ENCODE measurements at places on chromosomes 7 and 10.

DNA sequence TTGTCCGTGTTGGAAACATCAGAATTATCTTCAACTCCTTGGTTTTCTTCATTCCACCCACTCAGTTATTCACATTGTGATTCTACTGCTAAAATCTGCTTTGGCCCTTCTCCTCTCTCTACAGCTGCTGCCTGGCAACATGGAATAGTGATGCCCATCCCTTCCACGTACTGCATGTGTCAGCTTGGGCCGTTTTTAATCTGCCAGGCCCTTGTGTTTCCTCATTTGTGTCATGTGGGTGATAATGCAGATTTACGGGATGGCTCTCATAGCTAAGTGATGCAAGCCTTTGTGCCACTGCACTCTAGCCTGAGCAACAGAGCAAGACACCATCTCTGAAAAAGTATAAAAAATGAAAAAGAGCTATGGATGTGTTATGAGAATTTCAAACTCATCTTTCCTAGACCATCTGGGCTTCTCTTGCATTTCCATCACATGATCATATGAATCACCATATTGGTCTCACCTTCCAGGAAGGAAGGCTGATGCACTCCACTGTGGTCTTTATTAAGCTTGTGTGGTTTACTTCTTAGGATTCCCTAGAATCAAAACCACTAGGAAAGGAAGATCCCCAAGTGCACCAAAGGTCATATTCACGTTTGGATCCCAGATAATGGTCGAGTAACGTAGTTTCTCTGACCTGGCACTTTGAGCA, 20.6 kb upstream of the CELF2 start:
- peak; percentile 25 for DNase-seq

GRCh38 chr7:101634196-101634717, 5.2 kb upstream of the MYL10 start:
- no peak for DNase-seq

DNA sequence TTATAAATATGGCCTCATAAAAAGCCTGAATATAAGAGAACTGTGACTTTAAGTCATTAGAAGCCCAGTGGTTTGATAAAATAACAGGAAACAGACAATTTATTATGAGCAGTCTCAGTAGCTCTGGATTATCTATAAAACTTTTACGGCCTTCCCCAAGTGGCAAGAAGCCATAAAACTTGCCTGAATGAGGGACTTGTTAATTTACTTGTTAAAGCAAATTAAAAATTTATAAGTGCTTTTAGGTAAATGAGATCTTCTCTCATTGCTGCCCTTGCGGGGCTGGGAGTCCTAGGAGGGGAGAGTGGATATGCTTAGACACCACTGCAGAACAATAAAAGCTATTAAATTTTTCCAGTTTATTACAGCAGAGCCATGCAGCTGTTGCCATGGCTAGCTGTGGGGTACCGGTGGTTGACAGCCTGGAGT, 499.9 kb downstream of the AUTS2 start:
- no peak for DNase-seq

GRCh38 chr7:114409750-114410149, 4.9 kb upstream of the FOXP2 start:
- DNase-seq, result no peak

GRCh38 chr10:8393531-8393930, 339.0 kb downstream of the GATA3 start:
- DNase-seq, result no peak

GRCh38 chr10:1183701-1184100, 127.5 kb downstream of the WDR37 start:
- DNase-seq, result no peak

GRCh38 chr7:128132426-128133069, 101.3 kb upstream of the LRRC4 start:
- no peak for DNase-seq

- peak; percentile 76 for DNase-seq
These were observed 43.2 kb downstream of the CCNY start for GRCh38 chr10:35379226-35380137.

DNA sequence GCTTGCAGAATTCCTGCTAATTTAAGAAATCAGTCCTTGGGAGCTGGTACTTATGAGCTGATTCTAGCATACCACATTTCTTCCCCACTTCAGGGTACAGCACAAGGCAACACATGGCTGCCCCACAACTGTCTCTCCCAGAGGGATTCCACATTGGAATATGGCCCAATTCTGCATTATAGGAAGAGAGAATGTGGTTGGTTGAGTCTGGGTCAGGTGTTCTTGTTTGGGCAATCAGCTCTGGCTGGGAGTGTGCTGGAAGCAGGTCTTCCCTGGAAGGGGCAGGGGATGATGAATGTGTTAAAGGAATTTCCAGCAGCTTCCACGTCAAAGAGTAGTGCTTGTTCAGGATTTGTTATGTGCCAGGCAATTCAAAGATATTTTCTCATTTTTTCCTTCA, 95.7 kb downstream of the BUB3 start:
- DNase-seq, result no peak

DNA sequence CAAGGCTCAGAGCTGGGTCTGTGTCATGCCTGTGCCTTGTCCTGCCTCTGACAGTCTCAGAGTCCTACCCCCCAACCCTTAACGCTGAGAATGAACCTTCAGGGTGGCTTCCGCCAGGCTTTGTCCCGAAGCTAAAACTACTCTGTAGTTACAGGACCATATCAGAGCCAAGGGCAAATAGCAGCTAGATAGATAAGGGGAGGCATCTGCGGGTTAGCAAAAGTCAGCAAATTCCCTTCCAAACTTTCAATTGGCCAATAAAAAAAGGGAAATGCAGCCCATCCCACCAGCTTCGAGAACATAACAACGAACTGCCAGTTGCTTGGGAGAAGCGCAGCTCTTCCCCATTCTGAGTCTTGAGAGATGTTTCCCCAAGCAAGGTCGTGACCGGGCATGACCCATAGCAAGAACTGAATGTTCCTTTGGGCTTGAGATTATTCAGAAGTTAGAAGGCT, 17.7 kb downstream of the CCL24 start:
- peak; percentile 64 for DNase-seq

DNA sequence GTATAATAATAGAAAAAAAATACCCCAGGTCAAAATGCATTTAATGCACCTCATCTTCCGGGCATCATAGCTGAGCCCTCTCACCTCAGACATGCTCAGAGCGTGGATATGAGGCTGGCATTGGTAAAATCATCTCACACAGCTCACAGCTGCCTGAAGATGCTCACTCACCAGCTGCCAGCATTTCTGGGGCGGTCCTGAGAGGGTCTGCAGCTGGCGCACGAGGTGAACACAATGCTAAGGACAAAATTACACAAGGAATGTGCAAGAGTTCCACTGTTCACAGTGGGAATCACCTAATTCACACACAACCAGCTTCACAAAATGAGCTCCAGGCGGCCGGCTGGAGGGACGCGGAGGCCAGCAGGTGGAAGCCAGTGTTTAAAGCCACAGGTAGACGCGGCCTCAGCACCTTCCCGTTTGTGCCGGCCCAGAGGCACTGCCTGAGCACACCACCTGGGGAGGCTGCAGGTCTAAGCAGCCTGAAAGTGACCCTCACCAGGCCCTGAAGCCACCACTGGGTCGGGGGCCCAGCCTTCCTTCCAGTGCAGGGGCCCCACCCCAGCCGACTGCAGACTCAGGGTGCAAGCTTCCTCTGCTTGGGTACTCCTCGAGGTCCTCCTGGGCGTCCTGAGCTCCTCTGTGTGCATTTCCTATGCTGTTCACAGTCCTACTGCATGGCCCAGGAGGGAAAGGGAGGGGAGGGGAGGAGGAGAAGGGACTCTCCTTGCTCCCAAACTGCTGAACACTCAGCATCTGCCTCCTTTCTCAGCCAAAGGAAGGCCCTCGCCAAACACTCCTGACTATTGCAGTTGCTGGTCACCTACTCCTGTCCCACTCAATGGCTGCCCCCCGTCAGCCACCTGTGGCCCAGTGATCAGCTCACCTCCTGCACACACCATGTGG, 61.2 kb upstream of the FAM20C start:
- DNase-seq, result no peak

- DNase-seq, result no peak
These were observed 483.9 kb downstream of the SH2D4B start for GRCh38 chr10:81021428-81022129.

DNA sequence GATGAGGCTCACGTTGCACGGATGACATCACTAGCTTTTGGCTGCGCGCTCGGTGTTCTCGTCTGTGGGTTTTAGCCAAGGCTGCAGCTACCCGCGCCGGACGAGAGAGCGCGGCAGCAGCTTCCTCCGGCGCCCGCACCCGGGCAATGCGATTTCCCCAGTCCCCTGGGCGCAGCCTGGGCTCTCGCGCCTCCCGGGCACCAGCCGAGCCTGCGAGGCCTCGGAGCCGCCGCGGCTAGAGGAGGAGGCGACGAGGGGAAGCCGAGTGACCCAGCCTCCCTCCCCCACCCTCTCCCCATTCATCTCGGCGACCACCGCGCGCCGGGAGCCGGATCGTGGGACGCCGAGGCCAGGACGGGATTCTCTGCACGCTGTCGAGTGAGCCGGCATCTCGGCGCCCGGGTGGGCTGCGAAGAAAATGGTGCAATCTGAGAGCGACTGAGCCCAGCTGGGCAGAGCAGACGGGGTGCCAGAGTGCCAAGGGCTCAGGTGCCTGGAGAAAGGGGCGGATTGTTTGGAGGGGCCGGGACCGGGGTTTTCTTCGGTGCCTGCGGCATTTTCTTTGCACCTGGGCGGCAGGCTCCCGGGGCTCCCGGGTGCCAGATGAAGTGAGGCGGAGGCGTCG, 1.2 kb upstream of the TMEM178B start:
- DNase-seq, result peak; percentile 65

DNA sequence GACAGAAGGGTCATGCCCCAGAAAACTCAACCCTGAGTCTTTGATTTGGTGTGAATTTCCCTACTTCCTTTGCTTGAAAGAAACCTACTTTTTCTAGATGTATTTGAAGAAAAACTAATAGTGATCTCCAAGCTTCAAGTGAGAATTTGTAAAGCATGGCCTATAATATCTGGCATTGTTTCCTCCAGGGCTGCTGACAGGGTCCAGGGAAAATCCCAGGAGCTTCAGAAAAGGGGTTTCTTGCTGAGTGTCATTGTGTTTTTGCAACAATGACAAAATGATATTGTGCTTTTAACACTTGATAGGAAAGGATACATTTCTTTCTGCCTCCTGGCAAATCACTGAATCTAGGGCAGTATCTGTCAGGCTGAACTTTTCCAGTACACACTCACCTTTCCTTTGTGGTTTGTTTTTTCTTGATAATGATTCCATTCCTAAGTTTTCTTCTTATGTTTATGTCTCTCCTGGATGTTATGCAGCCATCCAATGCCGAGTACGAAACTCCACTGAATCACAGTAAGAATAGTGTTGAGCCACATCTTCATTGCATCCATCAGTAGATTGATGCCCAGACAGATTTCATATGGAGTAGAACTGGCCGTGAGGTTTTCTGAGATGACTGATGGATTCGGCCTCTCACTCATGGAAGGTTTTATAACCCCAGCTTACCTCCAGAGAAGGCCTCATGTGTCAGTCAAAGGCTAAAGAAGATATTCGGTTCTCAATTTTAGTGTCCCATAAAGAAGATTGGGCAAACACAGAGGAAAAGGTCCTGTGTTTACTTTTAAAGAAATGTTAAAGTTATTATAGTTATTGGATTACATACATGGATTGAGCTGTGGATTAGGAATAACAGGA, 76.9 kb upstream of the STEAP1B start:
- no peak for DNase-seq

DNA sequence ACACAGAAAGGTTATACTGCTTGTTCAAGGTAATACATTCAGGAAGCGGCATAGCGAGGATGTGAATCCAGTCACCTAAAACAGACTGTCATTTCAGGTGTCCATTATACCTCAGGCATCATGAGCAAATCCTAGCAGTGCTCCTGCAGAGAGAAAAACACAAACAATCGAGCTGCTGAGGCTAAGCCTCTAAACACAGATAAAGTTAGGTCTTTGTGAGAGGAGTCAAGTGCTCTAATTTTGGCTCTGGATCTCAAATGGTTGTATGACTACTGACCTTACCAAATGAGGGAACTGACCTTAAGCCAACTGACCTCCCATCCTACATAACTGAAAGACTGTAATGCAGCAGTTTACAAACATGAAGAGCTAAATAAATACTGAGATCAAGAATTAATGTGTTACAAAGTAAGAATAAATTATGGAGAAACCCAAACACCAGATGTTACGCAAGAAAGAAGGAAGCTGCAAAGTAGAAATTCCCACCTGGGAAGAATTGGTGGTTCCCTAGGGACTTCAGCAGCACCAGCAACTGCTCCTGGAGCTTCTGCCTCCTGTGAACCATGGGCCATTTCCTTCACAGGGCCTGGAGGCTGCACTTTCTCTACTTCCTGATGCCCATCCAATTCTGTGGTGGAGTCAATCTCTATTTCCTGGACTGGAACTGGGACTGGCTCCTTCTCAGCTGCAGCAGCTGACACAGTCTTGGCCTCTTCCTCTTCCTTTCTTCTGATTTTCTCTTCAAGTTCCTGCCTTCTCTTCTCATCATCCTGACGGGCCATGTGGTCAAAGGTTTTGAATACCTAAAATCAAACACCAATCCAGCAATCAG, 5.8 kb downstream of the NUDCD3 start:
- no peak for DNase-seq

GRCh38 chr10:129846991-129847391, 117.1 kb downstream of the EBF3 start:
- no peak for DNase-seq

DNA sequence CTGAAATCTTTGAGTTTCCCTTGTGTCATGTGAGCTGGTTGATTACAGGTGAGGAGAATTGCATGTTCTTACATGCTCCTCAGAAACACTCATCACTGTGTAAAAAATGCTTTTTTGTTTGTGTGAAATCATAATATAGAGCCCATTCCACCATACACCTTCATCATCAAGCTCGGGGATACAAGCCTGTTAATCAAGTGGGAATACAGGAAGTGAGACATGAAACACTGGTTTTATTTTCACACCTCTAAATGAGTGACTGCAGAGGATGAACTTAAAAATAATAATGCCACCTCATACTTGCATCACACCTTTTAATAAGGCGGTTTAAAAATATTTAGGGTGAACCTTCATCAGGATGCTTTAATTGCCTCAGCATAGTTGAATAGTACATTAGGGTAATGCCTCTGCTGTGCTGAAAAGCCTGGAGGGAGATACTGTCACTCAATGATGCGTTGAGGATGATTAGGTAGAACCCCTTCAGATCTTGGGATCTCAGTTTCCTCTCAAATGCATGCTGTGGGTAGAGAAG, 164.6 kb downstream of the AUTS2 start:
- no peak for DNase-seq

- peak; percentile 78 for DNase-seq
These were observed 2.4 kb upstream of the TAS2R38 start for GRCh38 chr7:141975806-141976523.

DNA sequence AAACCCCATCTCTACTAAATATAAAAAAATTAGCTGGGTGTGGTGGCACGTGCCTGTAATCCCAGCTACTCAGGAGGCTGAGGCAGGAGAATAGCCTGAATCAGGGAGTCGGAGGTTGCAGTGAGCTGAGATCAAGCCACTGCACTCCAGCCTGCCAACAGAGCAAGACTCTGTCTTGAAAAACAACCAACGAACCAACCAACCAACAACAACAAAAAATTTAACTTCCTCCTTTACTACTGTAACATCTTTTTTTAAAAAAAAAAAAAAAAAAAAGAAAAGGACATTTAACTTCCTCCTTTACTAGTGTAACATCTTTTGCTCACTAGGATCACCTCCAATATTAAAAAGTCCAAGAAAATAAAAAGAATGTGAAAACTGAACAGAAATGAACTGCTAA, 92.3 kb upstream of the TMEM168 start:
- no peak for DNase-seq

Data from left cardiac atrium (tissue), 4 donors.